ENCODE measurements at places on chromosomes 4 and X. TPM values are rescaled to one million over a fixed set of nuclear protein-coding genes. Genes with fewer than 3 reads are reported as not detected.

GRIA2 gene
- 21.3 TPM for total RNA-seq

ESX1 gene
- not detected for total RNA-seq

CEP44 gene
- total RNA-seq, result 29.0 TPM

LRAT gene
- 0.20 TPM for total RNA-seq

FIP1L1 gene
- total RNA-seq, result 56.8 TPM

FAM9B gene
- total RNA-seq, result not detected

CFAP47 gene
- 0.17 TPM for total RNA-seq

RAB9B gene
- total RNA-seq, result 4.5 TPM

CXCL8 gene
- not detected for total RNA-seq

CLGN gene
- 19.6 TPM for total RNA-seq

ABLIM2 gene
- total RNA-seq, result 7.5 TPM

MGAT4D gene
- not detected for total RNA-seq

RTL9 gene
- total RNA-seq, result 1.8 TPM

RS1 gene
- total RNA-seq, result not detected
